GM13977 (cell line): ENCODE measurements at places on chromosomes 12 and 14.

- no peak for DNase-seq
These were observed 6.8 kb upstream of the BEGAIN start for GRCh38 chr14:100593751-100594624.

DNA sequence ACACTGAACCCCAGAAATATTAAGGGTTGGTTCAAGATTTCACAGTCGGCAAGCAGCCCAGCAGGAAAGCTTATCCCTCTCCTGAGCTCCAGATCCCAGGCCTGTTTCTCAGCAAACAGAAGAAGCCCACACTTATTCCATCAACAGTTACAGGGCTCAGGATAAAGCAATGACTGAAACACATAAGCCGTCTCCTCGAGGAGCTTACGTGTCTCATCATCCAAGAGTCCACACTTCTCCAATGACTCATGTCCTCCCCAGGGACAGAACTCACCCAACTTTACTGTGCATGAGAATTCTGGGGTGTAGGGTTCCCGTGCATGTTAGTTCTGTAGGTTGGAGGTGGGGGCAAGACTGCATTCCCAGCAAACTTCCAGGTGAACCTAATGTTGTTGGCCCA lies 31.2 kb downstream of the GSC start:
- no peak for DNase-seq

DNA sequence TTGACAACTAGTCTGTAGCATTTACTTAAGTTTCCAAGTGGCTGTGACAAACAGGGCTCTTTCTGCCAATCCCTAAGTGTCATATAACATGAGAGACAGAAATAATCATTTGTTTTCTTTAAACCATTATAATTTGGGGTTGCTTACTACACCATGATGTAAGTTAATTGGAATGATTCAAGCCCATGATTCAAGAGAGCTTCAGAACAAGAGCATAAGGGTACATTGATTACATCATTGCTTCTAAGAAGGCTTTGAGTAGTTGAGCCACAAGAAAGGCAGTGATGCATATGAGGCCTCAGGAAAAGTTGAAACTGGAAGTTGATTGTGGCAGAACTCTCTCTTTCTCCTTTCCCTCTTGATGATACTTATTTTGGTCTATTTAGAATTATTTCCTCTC lies 444.0 kb downstream of the CCER1 start:
- no peak for DNase-seq

GRCh38 chr12:77722536-77722935 lies 108.2 kb upstream of the NAV3 start:
- no peak for DNase-seq

- peak; percentile 33 for DNase-seq
These were observed 25.4 kb downstream of the PPP4R3A start for GRCh38 chr14:91484744-91485143.

- no peak for DNase-seq
These were observed 17.2 kb upstream of the AKAP5 start for GRCh38 chr14:64447876-64448670.

- no peak for DNase-seq
These were observed 183.0 kb upstream of the FOXN3 start for GRCh38 chr14:89600029-89600428.

DNA sequence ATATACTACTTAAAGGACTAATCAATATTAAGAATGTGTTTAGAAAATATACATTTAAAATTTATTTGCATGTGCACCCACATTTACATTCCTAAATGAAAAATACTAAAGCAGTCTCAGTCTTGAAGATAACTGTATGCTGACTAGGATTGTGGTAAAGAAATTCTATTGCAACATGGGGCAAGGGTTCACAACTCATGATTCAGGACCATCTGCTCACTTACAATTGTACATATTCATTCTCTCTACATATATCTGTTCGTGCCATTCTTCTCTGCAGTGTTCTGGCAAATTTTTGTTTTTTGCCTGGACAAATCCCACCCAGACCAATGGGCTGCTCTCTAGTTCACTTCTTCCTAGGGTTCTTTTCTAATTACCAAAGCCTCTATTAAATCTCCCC lies 417.2 kb upstream of the NOVA1 start:
- no peak for DNase-seq

DNA sequence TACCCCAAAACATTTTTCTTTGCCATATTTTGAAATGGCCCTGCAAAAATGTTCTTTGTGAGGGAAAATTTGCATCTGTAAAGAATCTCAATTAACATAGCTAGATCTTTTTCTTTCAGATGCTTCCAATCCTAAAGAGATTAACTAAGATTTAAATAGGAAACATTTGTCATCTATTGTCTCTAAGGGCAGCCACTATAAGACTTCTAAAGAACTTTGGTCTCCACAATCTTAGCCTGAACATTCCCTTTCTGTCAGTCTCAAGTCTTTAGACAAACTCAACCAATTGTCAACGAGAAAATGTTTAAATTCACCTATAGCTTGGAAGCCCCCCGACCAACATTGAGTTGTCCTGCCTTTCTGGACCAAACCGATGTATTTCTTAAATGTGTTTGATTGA lies 71.1 kb upstream of the RASSF8 start:
- no peak for DNase-seq

DNA sequence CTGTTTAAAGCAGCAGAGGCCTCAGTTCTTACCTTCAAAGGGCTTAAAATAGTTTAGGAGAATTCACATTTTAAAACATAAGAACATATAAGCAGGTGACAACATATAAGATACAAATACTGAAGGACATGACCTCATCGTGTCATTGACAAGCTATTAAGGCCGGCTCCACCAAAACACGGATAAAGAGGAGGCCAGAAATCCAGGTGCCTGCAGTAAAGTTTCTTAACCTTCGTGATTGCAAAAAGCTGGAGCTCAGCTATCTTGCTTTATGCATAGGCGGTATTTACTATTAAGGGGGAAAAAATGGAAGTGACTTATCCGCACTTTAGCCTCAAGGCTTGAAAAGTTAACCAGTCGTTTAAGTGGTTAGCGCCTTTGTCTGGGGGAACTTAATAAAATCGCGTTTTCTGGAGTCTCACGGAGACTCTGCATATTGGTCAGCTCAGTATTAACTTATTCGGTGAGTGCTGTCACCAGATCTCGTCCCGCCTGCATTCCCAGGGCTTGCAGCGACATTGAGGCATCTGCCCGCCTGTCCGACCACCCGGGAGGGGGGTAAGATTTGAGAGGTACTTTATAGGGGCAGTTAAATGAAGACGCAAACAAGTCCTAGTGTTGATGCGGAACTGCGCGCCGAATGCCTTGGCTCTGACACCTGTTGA lies 1.1 kb upstream of the SP1 start:
- DNase-seq: no peak

DNA sequence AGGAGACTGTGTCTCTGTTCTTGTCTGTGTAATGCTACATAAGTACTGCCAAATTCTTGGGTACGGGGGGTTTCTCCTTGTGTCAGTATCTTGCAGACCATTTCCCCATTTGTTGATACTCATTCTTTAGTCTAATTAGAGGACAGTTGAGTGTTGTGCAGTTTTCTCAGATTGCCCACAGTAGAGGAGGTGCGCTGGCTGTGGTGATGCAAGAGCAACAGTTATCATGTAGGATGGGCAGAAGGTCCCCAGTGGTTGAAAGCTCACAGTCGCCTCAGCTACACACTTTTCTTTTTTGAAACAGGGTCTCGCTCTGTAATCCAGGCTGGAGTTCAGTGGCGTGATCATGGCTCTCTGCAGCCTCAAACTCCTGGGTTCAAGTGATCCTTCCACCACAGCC lies 37.8 kb upstream of the ATP2A2 start:
- no peak for DNase-seq

- no peak for DNase-seq
These were observed 422.1 kb downstream of the AACS start for GRCh38 chr12:125487336-125487735.

- peak; percentile 39 for DNase-seq
These were observed 40.3 kb downstream of the IFNG start for GRCh38 chr12:68119250-68119649.

GRCh38 chr12:106780010-106780631 lies 5.6 kb downstream of the RIC8B start:
- DNase-seq: no peak

DNA sequence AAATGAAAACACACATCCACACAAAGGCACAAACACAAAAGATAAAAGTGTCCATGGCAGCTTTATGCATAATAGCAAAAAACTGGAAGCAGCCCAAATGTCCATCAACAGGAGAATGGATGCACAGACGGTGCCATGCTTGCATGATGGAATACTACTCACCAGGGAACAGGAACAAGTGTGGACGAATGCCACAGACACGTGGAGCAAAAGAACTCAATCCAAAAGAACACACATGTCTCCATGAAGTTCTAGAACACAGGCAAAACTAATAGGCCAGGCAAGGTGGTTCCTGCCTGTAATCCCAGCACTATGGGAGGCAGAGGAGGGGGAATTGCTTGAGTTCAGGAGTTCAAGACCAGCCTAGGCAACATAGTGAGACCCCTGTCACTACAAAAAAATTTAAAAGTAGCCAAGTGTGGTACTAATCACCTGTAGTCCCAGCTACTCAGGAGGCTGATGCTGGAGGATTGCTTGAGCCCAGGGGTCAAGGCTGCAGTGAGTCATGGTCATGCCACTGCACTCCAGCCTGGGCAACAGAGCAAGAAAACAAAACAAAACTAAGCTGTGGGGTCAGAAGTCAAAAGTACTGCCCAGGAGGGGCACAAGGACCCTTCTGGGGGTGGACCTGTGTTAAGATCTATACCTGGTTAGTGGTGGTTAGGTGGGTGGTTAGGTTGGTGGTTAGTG lies 7.3 kb upstream of the TMEM119 start:
- no peak for DNase-seq

DNA sequence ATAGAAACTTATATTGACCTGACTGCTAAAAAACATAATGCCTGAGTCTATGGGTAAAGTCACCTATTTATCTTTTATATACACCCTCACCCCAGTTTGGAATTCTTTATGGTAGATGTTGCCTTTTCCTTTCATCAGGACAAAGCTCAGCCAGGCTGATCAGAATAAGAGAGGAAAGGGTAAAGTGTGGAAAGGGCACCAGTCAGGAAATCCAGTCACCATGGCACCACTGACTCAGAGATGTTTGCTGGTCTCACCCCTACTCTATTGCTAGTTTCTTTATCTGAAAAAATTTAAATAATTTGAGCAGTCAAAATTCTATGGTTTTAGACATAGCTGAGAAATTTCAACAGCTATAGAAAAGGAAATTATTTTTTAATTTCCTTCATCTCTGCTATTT lies 49.2 kb upstream of the SSTR1 start:
- DNase-seq: no peak

DNA sequence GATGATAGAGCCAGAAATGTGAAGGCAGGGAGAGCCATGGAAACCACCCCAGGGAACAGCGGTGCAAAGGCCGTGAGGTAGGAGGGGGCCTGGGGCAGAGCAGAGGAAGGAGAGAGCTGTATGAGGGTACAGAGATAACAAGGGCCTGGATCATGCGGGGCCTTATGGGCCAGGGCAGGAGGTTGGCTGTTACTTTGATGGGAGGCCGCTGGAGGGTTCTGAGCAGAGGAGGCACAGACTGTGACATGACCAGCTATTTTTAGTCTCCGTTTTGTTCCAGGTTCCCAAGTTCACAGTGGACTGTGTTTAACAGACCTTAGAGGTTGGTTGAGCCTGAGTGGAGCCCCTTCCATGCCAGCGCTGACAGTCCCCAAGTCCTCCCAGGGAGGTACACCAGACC lies 118.6 kb downstream of the GCH1 start:
- no peak for DNase-seq

DNA sequence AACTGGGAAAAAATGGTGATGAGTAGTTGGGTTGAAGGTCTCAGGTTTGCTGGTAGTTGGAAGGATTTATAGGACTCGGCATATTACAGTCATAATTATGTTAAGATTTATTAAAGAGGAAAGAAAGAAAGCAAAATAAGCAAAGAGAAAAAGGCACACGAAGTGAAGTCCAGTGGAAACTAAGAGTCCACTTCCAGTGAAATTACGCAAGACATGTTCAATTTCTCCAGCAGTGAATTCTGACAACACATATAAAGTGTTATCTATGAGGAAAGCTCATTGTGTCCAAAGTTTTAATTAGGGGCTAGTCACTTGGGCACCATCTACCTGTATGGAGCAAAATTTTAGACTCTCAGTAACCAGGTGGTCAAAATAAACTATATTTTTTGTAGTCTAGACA lies 143.3 kb downstream of the CEP128 start:
- no peak for DNase-seq

- DNase-seq: no peak
These were observed 8.4 kb downstream of the NIN start for GRCh38 chr14:50822501-50823042.

GRCh38 chr12:52233462-52234207 lies 592 bp downstream of the KRT7 start:
- peak; percentile 26 for DNase-seq

DNA sequence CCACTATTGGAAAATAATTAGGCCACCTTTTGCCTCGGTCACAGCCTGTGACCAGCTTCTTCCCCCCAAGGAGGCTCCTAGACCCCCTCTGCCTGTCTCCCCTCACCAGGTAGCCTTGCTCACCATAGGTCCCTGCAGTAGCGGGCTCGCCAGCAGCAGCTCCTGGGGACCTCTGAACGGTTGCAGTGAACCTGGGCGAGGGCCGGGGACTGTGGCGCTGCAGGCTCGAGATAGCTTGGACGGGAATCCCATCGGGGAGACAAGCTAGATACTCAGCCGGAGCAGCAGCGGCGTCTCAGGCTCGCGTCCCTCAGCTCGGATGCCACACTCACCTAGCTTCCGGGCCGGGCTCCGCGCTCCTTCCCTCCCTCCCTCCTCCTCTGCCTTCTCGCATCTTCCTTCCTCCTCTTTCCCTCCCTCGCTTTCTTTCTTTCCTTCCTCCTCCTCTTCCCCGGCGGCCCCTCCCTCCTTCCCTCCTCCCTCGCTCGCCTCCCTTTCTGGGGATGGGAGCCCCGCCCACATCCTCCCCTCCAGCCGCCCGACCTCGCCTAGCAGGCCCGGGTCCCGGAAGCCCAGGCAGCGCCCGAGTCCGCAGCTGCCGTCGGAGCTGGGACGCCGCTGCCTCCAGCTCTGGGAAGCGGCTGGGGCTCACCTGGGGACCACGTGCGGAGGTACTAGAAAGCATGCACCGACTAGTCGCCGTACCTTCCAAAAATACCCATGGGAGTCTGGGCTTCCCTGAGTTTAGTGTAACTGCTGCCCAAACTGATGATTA lies at the start of gene BMP4:
TSS of gene BMP4 (minus strand) at position 399 of the 775 bp plus-strand sequence. CDS start 4,603 bp downstream, outside the sequence.
- DNase-seq: peak; percentile 64

DNA sequence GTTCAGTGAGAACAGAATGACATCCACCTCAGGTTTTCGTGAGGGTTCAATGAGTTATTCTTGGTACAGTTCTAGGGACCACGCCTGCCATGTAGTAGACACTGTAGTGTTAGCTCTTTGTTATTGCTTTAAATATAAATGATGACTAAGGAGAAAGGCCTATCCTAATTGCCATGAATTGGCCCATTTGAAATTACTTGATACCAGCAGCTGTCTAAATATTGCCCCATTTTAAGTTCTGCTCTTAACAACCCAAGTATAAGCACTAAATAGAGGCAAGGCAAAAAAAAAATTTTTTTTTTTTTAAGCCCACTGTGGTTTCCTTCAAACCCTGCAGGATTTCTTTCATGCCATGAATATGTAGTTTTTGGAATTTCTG lies 84.5 kb downstream of the BORCS5 start:
- DNase-seq: no peak

DNA sequence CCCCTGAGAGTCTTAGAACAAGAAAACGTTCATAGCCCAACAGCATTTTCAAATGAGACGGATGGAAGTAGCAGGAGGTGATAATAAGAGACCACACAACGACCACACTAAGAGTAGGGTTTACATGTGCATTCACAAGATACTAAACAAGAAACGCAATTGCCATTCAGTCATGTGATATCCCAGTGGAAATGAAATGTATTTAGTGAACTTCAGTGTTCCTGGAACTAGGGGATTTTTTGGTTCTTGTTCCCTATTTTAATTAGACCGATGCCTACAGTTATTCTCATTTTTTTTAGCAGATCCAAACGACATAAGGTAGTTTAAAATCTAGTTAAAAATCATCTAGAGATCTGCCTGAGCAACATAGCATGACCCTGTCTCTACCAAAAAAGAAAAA lies 150.0 kb downstream of the GPR65 start:
- DNase-seq: no peak
